ENCODE measurements at places on chromosomes 3 and 15.

- DNase-seq, result no peak
These were observed 39.7 kb upstream of the VEPH1 start for GRCh38 chr3:157542711-157543500.

GRCh38 chr3:40308725-40309417 lies 636 bp upstream of the EIF1B start:
- DNase-seq, result peak; percentile 8

- no peak for DNase-seq
These were observed 85.9 kb upstream of the PRR23C start for GRCh38 chr3:139130390-139131140.

- no peak for DNase-seq
These were observed 37.6 kb downstream of the SPTSSB start for GRCh38 chr3:161333696-161334095.

- no peak for DNase-seq
These were observed 19.4 kb upstream of the IQCF6 start for GRCh38 chr3:51798411-51798963.

- no peak for DNase-seq
These were observed 41.5 kb downstream of the TLE3 start for GRCh38 chr15:70056091-70056680.

DNA sequence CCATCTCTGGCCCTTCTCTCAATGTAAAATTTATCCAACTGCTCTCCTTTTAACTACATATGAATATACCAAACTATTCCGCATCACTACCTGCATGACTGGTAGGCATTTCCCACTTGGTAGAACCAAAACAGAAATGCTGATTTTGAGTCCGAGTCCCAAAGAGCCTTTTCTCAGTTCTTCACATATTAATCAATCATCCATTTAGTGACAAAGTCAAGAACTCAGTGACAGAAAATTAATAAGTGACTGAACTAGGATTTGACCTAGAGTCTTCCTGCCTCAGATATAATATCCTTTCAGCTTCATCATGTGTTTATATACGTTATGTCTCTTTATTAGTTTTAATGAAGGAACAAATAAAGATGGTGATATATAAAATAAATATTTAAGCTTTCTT lies 700.6 kb upstream of the GOLIM4 start:
- no peak for DNase-seq

DNA sequence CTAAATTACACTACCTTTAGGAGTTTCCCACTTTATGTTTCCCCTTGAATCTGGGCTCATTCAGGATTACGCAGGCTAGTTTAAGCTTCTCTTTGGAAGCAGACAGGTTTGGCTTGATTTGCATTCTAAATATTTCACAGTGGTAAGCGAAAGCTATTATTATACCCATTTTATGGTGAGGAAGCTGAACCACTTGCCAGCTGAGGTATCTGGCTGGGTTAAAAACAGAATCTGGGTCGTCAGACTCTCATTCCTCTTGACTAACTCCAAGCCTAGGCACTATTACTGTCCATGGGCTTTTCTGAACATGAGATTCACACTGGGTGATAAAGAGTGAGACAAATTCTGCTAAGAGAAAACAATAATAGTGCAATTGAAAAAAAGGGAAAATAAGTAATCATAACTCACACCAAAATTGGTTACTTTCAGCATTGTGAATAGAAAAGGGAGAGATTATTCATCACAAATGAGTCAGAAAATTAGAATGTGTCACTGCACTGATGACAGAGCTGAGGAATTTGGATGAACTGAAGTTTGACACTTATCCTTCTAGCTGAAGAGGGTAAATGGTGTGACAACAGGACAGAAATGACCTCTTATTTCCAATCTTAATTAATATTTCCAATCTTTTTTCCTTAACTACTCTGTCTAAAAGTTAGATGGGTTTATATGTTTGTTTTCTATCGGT lies 211.3 kb downstream of the TIGIT start:
- no peak for DNase-seq

DNA sequence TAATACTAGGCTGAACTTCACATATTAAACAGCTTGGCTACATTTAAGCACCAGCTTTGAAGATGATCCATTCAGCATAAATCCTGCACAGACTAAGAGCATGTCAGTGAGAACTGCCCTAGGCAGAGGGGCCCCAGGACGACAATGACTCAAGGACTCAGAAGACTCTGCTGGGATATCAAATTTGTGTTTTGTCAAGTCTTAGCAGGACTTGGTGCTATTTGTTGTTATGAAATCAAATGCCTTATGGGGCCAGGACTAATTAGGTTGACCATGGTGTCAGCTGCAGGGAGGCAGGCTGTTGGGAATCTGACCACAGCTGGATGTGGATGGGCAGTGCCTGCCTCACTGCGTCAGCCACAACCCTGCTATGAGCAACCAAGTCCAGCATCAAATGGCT lies 91.8 kb downstream of the RYR3 start:
- no peak for DNase-seq

DNA sequence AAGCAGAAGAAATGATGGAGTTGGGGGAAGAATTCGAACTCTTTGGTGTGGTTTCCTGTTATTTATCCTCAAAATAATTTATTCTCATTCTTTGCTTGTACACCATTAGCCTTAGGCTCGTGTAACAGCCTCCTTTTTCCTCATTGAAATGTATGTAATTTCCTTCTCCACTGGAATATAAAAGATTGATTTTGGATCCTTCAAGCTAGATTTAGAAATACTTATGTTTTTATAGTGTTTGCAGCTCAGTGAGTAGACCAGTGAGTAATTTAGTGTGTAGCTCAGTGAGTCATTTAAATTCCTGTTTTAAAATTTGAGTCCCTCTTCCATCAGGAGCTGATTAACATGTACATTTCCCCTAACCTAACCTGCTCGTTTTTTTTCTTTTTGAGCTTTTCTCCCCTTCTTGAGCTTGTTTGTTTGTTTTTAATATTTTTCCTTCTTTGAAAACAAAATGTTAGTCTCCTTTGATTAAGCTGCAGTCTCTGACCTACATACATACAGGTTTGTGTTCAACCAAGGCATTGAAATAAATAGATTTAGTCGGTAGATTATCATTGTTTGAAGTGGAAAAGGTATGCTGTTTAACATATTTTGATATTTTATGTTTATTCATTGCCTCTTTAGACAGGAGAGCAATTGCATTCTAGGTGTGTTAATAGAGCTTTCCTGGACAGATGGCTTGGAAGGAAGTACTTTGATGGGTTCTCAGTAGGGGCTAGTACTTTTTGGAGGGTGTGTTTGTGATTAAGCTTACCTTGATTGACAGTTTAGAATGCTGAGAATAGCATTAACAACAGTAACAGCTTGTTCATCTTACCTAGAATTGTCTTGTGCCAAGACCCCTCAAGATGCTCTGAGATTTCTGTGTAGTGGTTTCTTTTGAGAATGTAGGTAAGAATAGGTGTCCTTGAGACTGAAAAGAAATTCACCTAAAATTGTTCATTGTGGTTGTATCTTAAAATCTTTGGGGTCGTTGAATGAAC lies 5.9 kb downstream of the USP3 start:
- DNase-seq, result no peak

DNA sequence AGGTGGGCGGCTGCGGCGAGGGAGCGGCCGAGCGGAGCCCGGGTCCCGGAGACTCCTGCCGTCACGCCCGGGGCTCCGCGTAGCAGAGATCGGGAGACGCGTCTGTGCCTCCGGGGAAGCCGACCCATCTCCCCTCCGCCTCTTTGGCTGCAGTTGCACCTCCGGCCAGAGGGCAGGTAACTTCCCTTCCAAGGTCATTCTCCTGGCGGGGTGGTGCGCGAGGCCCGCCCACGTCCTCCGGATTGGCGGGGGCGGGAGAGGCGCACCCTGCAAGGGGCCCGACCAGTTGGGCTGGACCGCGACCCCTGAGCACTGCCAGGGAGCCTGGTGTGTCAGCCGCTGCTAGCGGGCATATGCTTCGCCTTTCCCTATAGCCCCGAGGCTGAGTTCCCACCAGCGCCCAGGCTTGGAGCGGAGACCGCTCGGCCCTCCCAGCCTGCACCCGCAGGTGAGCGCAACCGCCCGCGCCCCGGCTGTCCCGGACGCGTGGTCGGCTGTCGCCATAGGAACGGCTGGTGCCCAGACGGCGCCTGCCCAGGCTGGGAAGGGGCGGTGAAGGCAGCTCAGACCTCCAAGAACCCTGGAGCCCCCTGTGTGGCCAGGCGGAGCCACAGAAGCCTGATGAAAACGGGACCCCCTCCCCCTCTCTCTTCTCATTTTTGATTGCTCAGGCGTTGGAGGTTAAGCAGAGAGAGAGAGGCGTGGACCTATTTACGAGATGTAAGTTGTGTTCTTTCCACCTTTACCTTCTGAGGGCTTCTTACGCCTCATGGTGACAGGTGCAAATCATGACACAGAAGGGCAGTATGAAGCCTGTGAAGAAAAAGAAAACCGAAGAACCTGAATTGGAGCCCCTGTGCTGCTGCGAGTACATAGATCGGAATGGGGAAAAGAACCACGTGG lies 453 bp downstream of the ZDHHC23 start:
- peak; percentile 28 for DNase-seq

DNA sequence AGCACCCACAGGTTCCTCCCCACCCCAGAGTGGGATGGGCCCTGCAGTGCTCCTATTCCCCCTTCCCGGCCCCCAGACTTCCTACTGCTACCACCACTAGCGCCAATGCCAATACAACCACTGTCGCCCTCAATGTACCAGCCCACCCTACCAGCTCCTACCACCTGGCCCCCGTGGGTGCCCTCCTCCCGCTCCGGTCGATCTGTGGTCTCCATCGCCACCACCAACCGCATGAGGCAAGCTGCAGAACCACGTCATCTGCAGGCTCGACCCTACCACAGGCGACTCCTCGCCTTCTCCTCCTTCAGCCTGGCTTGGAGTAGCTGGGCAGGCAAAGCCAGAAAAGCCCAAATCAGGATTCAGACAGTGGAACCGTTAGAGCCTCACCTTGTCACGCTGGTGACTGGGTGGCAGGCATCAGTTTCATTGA lies 179.3 kb downstream of the POTEB3 start:
- DNase-seq, result no peak

- no peak for DNase-seq
These were observed 17.9 kb upstream of the SQOR start for GRCh38 chr15:45616901-45617323.

GRCh38 chr3:56192001-56192400 lies 276.3 kb downstream of the ERC2 start:
- no peak for DNase-seq

DNA sequence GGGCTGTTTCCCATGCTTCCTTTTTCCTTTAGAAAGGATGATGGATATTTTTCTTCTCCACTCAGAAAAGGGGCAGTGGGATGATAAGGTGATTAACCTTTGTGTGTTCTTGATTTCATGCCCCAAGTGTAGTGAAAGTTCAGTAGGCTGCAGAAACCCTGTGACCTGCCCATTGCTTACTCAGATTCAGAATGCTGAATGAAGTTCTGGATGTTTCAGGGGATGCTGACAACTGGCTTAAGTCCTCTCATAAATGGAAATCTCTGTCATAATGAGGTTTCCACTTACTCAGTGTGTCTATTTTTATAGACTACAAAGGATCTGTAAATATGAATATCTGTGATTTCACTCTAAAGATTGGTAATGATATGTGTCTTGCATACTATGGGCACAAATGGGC lies 471.3 kb upstream of the TPRG1 start:
- no peak for DNase-seq

DNA sequence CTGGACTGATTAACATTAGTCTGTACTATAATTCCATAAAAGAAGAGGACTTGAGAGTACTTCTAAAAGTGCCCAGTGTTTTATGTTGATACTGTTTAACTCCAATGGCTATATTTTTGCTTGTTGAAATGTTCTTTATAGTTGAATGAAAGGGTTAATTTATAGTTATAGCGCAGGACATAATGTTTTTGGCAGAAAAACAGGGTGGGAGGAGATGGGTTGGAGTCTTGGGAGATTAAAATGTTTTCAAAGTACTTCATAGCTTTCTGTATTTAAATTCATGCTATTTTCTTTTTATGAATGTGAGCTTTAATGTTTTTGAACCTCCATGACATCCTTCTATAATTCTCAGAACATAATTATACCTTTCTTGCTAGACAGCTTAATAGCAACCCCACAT lies 108.2 kb downstream of the CNTN3 start:
- no peak for DNase-seq

GRCh38 chr15:57896114-57896513 lies 169.4 kb downstream of the ALDH1A2 start:
- no peak for DNase-seq

DNA sequence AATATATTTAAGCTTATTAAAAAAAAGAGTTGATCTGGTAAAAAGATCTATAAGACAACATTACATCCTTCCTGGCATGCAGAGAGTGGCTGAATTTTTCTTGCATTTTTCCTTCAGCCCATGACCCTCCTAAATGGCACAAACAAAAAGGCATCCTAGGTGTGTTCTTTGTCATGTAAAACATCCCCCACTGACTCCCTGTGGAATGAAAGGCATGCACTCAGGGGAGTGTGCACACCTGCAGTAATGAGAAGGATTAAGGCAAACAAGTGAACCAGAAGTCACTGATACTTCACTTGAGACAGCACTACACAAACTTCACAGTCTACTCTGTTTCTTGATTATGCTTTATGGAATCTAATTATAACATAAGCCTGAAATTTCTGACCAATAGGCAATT lies 195.0 kb downstream of the RBMS3 start:
- no peak for DNase-seq

- DNase-seq, result no peak
These were observed 360.9 kb upstream of the CBLB start for GRCh38 chr3:106229495-106230278.

- DNase-seq, result no peak
These were observed 14.3 kb downstream of the FLNB start for GRCh38 chr3:58022490-58022889.

GRCh38 chr15:35166730-35167359 lies 81.8 kb upstream of the NANOGP8 start:
- no peak for DNase-seq

DNA sequence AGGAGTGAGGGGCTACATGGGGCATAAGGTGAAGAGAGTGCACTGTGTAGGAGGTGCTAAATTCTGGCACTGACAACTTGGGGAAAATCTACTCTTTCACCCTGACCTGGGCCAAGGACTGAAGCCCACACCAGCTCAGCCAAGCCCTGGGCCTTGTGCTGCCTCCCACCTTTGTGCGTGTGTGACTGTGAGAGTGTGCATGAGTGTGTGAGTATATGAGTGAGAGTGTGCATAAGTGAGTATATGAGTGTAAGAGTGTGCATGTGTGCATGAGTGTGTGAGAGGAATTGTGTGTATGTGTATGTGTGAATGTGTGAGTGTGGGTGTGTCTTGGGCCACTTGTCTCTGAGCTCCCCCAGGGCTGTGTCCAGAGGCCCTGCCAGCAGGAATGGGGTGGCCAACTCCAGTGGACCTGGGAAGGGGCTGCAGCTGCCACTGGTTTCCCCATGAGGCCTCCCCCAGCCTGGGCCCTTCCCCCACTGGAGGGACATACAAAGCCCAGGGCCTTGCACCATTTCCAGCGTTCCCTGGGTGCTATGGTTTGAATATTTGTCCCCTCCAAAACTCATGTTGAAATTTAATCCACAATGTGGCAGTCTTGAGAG lies 15.2 kb downstream of the C3orf22 start:
- DNase-seq, result no peak

- no peak for DNase-seq
These were observed 42.0 kb downstream of the CD86 start for GRCh38 chr3:122097141-122097540.

- DNase-seq, result no peak
These were observed 406.5 kb upstream of the THBS1 start for GRCh38 chr15:39174332-39174731.
